ENCODE measurements at places on chromosomes 1 and 21.
A peak's percentile ranks its signal among the peaks of the same experiment; 100 is the strongest.

- DNase-seq = peak; percentile 78
These were observed 1.1 kb upstream of the CACYBP start for GRCh38 chr1:174998569-174999215.

DNA sequence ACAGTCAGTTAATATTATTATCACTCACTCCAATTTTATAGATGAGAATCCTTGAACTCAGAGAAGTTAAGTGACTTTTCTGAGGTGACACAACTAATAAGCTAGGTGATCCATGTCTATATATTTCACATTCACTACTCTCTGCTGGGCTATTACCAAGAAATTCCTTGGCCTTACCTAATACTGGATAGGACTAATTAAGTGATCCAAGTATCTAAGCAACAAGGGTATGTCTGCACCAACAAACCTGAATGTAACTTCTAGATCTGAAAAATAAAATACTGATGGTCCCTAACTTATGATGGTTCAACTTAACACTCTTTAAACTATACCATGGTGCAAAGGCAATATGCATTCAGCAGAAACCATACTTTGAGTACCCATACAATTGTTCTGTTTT, 14.8 kb upstream of the CASQ2 start:
- DNase-seq = no peak

- DNase-seq = no peak
These were observed 19.1 kb downstream of the USP48 start for GRCh38 chr1:21763694-21764419.

DNA sequence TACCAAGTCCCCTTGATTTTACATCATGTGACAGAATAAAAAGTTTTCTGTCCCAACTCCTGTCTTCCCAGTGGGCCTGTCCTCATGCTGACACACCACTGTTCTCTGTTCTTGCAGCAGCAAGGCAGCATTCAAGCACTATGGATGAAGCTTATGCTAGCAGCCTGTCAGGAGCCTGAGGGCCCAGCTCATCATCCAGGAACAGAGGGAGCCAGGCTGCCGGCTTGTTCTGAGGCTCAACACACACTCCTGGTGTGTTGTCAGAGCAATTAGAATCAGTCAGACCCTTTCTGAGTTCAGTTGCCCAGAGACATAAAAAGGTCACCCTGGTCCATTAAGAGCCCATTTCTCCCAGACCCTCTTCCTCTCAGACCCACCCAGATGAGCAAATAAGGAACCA, 282.9 kb downstream of the SEC16B start:
- DNase-seq = no peak

DNA sequence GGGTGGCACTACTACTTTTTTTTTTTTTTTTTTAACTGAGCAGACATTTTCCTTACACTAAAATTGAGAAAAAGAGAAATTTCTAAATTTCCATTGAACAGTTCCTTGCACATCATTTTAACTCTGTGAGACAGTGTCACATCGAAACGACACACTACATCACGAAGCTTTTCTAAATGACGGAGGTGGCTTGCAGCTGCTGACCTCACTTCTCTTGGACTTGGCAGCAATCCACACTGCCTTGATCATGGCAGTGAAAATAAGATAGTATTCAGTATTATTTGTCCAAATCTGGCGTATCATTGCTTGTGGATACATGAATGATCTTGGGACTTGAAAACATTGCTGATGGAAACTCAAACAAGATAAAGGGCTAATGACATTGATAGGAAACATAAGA, 80.3 kb upstream of the CYYR1 start:
- DNase-seq = no peak

- no peak for DNase-seq
These were observed 111.1 kb downstream of the TLR5 start for GRCh38 chr1:223031733-223032601.

DNA sequence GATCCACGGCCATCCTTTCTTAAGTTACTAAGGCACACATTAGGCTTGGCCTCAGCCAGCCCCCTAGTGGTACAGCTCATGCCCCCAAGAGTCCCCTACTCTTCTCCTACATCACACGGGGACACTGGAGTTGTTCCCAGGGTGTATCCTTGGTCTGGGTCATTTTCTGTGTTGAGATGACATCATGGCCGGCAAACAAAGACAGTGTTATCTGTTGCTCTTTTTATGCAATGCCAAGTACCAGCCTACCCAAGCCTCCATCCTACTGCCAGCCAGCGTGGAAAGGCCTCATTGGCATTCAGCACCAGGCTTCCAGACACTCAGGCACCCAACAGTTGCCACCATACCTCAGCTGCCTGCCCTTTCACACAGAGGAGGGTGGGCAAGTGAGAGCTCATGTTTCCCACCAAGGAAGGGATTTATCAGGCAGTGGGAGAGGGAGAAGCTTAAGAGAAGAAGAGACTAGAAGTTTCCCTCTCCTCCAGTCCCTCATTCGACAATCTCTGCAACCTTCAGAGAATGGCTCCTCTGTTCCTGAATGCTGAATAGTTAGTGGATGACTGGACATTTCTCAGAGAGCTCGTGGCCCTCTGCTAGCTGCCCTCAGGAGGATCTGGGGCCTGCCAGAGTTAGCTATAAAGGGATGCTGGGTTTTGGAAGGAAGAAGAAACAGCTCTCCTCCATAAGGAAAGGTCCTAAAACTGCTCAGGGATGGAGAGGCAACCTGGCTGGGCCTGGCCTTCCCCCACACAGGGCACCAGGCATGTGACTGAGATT, 17.7 kb downstream of the CBR1 start:
- DNase-seq = no peak

DNA sequence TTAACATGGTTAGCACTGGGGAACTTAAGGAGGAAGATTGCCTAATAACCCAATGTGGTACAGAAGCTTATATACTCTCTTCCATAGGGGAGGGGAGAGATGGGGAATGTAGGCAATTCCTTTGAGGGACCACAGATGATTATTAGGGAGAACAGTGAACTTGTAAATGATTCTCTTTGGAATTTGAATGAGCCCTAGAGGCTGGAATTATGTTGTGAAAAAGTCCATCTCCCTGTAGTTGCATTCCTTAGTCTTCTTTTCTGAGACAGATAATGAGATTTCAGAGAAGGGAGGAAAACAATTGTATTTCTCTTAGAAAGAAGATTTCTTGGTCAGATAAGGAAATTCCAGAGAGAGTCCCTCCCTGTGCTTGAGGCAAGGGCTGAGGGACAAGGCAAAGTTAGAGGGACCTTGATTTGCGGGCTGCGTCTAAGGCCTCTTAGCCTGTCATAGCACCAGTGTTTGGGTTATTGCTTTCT, 89.0 kb upstream of the HMCN1 start:
- no peak for DNase-seq

DNA sequence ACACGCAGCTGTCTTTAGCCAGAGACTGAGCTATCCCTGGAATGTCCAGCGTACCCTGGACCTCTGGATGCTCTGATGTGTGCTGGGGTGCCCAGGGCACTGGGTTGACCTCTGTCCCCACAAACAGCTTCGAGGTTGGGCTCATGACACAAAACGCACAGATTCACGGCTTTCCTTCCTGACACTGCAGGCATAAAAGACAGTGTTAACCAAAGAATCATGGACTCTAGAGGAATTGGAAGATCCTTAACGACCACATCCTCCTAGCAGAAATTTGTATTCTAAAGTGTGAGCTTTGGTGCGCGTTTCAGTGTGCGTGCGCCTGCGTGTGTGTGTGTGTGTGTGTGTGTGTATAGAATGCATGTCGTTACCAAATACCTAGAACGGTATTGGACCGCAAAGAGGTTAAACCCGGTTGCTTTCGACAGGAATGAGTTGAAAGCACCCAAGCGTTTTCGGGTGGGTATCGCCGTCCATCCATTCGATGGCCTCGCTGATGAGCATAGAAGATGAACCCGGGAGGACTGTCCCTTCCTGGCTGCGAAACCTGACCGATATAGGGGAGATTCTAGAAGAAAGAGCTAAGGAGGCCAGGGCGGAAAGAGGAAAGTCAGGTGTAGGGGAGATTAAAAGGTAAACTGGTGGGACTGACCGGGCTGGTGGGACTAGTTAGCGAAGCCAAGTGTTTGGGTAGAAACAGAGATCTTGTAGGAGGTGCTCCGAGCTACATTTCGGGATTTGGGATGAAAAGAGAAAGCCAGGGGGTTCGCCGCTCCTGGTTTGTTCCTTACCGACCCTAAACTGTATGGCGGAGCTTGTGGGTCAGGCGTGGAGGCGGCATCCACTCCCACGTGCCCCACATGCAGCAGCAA, 6.8 kb upstream of the LHX9 start:
- no peak for DNase-seq

GRCh38 chr1:12456979-12457378, 161.0 kb downstream of the DHRS3 start:
- no peak for DNase-seq

- DNase-seq = no peak
These were observed at the start of gene OR13G1 for GRCh38 chr1:247679639-247680038. OR13G1 (minus strand) TSS chr1:247679739; CDS start chr1:247673041, 6,698 bp downstream.

DNA sequence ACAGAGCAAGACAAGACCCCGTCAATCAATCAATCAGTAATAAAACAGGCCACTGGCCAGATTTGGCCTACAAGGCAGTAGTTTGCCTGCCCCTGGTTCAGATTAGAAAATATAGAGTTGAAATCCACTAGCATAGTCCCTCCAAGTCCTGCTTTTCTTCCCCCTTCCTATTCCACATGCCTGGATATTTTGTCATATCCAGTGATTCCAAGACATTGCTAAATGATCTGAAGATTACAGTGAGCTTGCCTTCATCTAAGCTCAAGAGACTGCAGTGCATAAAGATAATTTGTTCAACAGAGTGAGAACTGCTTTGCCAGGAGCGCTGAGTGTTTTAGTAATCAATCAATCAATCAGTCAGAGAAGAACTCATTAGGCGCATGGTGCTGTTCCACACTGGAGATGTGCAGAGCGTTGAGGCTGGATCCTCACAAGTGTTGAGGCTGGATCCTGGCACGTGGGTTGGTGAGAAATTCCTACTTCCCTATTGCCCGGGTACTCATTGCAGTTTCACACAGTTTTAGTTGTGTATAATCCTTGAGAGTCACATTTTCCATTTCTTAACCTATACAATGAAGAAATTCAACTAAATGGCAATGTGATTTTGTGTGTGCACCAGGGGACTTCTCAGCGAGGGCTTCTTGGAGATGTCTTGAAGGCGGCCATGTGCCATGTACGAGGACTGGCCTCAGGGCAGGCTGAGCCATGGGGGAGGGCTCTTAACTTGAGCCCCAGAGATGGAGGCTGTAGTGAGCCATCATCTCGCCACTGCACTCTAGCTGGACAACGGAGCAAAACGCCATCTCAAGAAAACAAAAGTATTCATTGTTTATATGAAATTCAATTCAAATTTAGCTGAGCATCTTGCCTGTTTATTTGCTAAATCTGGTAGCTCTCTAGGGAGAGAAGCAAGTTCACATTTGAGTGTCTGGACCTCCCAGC, 76.3 kb downstream of the TOMM20 start:
- no peak for DNase-seq

- no peak for DNase-seq
These were observed 321.6 kb downstream of the LMO4 start for GRCh38 chr1:87650306-87650705.

- no peak for DNase-seq
These were observed 71.8 kb upstream of the PKN2 start for GRCh38 chr1:88612292-88612691.

DNA sequence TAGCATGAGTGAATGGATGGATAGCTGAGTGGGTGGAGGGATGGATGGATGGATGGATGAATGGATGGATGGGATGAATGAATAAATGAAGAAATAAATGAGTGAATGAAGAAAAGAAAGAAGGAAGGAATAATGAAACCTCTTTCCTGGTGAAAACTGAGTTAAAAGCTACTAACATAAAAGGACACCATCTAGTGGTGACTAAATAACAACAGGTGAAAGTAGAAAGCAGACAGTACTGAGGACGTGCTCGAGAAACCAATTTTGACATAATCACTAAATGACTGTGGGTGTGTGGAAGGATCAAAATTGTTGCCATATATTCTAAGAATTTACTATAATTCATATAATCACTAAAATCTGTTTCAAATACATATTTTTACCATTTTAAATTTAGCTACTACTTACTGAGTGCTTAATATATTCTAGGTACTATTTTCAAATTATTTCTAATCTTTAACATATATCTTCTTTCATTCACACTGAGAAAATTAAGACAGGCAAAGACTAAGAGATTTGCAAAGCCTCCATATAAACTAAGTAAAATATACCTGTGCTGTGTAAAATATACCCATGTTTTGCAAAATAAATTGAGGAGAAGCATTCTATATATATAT, 522.9 kb downstream of the LRRIQ3 start:
- no peak for DNase-seq

DNA sequence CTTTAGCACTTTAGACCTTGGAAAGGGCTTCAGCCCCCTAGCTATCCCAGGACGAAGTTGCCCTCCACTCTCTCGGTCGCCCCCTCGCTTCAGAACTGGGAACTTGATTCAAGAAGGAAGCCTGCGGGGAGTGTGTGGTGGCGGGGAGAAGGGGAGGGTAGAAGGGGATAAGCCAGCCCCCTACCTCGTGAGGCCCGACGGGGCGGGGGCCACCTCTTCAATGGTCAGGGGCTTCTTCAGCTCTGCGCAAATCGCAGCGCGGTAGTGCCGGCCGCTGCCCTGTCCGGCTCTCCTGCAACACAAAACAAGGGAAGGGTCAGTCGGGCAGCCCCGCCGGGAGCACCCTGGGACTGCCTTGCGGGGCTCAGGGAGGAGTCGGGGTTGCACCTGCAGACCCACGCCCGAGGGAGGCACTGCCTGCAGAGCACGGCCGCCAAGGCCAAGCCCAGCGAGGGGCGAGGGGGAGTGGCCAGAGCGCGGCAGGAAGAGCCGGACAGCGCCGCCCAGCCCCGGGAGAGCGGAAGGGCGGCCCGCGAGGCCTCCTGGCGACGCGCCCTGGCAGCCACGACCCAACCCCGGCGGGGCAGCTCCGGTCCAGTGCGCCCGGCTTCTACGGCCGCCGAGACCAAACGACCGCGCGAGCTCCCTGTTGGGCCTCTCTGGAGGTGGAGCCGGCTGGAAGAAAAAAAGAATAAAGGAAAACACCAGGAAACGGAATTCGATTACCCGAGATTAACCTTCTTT, 56.2 kb upstream of the RASAL2 start:
- no peak for DNase-seq

DNA sequence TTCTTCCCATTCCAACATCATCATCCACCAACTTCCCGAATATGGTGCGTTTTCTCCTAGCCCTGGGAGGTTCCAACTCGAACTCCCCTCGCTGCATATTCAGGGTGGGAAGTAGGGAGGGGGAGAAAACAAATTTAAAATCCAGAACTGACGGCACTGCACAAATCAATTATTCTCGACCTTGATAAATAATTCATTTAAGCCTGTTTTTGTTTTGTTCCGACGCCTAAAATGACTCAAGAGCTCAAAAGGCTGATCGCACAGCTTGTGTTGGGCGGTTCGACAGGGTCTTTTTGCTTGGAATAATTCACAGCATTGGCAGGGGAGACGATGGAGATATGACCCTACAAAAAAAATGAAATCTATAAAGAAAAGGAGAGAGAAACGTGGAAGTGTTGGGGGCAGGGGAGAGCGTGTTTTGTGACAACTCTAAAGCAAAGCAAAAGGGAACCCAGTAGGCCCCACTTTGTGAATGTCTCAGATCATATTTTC, 3.1 kb upstream of the BARHL2 start:
- no peak for DNase-seq

DNA sequence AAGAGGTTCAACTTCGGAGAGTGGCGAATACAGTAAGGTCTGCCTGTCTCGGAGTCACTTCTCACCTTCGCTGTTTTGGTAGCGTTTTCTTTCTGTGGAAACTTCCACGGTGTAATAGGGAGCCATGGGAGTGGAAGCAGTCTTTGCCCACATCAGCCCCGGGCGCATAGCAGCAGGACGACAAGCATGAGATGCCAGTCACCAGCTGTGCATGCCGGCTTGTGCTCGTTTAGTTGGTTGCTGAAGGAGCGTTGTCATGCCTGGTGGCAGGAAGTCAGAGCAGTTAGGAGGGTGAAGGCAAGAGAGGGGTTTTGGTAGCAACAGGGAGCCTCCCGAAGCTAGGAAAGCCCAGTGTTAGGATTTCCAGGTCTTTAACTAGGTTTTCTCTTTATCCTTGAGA, 58.8 kb downstream of the MRPS6 start:
- no peak for DNase-seq

Measured in CD4-positive, alpha-beta T cell treated with Interleukin-15 for 4 hours (primary cell).